CD4-positive, alpha-beta T cell treated with Interleukin-15 for 4 hours (primary cell): ENCODE measurements at places on chromosomes 13 and 19.

DNA sequence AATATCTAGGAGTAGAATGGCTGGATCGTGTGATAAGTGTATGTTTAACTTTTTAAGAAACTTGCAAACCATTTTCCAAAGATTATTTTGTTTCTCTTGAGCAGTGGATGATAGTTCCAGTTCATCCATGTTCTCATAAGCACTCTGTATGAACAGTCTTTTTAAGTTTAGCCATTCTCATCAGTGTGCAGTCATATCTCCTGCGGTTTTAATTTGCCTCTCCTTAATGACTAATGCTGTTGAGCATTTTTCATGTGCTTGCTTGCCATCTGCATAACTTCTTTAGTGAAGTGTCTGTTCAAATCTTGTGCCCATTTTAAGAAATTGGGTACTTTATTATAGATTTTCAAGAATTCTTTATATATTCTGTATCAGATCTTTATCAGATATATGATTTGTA is 58.6 kb downstream of the WASF3 start:
- DNase-seq, result no peak

DNA sequence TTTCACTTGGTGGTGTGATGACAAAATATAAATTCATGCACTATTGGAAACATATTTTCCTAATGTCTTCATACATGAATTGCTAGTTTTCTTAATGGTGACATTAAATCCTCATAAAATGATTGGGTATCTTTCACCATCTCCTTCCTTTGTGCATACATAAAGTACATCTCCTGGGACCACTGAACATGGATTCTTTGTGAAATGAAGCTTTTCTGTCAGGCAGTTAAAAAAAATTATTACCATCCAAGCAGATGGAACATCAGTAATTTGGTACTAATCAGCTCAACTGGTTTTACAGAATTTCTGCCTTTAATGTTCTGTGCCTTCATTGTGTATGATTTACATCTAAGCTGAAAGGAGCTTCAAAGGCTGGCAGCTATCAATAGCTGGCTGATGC is 891.7 kb upstream of the SLC10A2 start:
- DNase-seq, result no peak

DNA sequence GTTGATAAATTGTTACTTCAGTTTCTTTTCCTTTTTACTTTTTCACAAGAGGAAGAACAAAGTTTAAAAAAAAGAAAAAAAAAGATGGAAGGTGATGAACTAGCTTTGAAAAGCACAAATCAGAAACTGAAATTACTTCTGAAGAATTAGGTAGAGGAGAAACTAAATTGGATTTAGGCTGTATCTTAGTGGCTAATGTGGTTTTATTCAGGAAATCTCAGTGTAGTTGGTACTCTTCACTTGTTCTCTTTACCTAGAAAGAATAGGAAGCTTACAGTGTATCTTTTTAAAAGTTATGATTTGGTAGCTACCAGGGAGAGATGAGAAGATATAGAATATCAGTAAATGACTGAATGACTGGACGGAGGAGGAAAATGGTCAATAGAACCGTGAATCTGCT is 247.7 kb downstream of the GGACT start:
- DNase-seq, result no peak

GRCh38 chr13:51764184-51765141 is 39.5 kb downstream of the DHRS12 start:
- peak; percentile 65 for DNase-seq

DNA sequence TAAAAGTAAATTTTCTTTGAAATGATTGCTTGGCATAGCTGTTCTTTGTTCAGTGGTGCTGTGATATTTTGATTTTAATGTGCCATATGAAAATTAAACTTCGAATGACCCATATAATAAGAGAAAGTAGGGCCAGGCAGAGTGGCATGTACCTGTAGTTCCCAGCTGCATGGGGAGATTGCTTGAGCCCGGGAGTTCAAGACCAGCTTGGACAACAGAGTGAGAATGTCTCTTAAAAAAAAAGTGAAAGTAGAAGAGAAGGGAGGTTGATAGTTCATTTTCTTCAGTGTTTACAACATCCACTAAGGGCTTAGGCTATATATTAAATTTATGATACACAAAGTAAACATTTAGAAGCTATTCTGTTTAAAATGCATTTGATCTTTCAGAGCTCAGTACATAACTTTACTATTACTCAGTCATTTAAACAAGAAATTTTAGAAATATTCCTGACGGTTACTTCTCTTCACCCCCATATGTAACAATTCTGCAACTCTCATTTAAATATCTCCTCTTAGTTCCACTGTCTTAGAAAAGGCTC is 17.2 kb upstream of the RFC3 start:
- DNase-seq, result no peak
